ENCODE measurements at places on chromosomes 7 and 10.

GRCh38 chr10:108393089-108393488, 1228.6 kb upstream of the SORCS1 start:
- DNase-seq = no peak

DNA sequence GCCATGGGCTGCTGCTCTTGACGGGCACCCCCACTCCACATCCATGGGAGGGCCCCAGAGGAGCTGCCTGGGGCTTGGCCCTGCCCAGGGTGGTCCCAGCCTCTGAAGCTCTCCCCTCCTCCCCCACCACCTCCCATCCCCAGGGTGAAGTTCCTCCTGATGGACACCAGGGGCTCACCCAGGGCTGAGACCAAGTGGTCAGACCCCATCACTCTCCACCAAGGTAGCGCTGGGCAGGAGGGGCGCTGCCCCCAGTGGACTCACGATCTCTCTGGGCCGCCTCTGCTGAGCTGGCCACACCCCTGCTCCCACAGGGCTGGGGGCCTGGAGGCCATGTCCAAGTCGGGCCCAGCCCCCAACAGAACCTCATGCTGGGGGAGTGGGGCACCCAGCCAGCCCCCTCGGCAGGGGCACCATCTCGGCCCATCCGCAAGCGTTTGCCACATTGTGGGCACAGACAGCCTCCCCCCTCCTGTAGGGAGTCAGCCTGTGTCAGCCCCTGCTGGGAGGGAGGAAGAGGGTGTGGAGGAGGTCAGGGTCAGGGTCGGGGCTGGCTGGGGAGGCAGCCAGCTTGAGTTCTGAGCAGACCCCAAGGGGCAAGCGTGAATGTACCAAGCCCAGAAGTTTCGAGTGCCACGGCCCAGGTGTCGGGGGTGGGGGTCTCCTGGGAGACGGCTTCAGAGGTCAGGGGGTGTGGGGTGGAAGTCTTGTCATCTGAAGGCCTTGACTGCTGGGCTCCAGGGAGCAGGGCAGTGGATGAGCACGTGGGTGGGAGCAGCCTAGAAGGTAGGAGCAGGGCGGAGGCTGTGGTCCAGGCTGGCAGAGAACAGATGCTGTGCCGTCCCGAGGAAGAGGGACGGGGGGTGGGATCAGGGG, 2.8 kb downstream of the UPK3B start:
- no peak for DNase-seq

GRCh38 chr7:47385536-47386125, 196.3 kb downstream of the TNS3 start:
- DNase-seq = no peak

DNA sequence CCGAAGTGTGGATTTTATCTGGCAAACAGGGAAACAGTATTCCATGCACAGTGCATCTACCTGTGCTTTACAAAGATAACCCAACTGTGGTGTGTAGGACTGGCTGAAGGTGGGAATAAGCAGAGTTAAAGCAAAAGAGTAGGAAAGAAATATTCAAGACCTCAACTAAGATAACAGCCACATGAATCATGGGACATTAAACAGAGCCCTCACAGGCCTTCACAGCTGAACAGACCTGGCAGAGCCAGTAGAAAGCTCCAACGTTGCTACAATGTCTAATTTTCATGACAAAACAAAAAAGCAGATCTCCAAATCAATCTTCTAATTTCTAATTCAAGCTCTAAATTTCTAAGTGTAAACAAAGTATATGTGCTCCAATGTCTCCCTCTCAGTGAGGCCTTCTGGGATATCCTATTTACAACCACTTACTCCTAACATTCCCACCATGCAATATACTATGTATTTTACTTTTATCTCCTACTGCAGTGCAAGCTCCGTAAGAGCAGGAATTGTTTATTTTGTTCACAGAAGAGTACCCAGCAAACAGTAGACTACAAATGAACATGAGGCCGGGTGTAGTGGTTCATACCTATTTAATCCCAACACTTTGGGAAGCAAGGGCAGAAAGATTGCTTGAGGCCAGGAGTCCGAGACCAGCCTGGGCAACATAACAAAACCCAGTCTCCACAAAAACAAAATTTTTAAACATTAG, 63.5 kb downstream of the UBE2H start:
- peak; percentile 24 for DNase-seq

- DNase-seq = no peak
Measured at GRCh38 chr10:44674536-44675386, 236.4 kb upstream of the TMEM72 start.

DNA sequence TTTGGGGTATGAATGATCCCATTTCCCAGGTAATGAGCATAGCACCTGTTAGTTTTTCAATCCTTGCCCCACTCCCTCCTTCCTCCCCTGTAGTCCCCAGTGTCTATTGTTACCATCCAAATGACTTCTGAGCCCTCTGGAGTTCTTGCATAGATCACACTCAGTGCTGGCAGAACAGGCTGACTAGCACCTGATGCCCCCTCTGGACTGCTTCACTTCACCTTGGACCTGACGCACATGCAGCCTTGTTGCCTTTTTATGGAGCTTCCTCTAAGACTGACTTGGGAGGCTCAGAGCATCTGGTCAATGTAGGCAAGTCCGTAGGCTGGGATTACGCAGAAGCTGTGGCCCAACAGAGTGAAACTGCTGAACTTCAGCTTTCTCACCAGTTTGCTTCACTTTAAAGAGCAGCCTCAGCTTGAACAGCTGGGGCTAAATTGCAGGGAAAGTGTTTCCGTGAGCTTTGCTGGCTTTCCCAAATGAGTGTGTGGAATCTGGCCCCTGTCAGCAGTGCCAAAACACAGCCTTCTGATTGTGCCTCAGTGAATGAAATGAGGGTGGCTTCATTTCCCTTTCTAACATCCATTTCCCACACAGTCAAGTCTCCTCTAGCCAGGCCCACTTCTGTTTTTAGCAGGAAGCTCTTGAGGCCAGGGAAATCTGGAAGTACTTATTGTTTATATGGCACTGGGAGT, 48.5 kb downstream of the NXPH1 start:
- no peak for DNase-seq

- no peak for DNase-seq
Measured at GRCh38 chr7:157881048-157881771, 544.4 kb downstream of the DNAJB6 start.

DNA sequence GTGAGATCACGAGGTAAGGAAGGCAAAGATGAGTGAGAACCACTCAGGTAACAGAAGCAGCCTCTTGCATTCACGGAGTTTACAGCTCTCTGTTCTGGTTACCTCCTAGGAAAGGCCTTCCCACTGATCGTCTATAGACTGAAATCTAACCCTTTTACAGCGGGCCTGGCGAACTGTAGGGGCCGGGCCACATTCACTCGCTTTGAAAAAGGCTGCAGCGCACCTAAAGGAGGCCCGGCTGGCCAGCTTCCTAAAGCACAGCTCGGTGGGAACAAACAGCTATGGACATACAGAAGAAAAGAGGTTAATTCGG, 565 bp downstream of the ATP5MK start:
- DNase-seq = no peak

DNA sequence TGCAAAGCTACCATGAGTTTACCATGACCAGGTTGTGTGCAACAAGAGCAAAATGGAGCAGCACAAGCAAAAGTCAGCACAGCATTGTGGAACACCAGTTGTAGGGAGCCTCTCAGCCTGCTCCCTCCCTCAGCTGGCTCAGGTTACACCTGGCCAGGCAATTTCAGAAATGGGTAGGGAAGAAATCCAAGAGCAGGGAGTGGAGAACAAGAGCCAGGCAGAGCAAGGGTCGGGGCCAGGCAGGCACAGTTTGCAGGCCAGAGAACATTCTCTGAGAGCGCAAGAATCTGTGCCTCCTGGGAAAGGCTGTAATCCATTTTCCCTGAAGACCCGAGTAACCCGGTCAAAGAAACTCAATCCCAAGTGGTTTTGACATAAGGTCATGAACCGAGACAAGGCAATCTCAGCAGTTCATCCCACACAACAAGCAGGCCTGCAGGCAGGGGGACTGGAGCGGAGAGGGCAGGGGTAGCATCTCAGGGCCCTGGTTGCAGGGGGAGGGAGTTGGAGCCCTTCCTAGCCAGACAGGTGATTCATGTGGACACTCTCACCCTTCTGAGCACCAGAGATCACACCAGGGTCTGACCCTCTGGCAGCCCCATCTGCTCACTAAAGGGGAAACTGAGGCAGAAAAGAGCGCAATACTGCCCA, 258.4 kb downstream of the PLXNA4 start:
- no peak for DNase-seq

DNA sequence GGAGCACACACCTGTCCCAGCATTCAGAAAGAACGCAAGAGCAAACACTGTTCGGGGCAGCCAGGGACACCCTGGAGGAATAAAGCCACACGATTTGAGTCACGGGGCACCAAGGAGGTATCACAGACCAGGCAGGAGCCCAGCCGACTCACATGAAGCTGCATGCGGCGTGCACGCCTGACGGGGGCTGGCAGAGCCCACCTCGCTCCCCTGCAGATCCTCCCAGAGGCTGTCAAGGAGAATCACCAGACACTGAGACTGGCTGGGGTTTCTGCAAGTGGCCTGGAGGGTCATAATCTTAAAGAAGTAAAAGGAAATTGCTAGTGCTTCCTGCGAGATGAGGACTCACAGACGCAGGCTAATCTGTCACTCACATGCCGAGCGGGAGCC, 61.6 kb downstream of the TCERG1L start:
- DNase-seq = no peak

DNA sequence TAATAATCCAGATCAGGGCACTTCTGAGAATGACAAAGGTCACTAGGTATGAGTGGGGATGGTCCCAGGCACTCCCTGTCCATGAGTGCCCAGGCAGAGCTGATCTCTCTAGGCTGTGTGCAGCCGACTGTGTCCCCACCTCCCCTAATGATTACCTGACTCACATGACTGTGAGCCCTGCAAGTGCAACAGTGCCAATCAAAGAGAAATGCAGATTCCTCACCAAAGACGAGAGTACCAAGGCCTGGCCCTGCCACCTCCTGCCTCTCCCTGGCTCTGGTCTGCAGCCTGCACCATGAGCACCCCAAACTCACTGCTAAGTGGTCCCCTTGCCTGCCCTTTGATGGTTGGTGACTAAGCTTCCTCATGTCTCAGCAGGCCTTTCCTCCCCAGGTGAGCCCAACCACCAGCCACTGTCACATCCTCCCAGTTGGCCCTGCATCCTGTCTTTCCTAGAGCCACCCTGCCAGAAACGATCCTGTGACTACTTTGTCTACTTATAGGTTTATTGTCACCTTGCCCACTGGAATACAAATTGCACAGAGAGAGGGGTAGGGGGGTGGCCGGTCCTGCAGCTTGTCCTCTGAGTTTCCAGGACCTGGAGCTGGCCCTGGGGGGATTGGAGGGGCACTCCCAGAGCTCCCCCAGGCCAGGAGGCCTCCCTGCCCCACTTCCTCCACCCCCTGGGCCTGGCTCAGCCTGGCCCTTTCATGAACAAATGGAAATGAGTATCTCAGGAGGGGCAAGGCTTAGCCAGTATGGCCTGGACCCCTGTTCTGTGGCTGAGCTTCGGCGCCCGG, 22.4 kb upstream of the GDF10 start:
- DNase-seq = no peak

- DNase-seq = no peak
Measured at GRCh38 chr10:78217336-78217735, 183.7 kb downstream of the RPS24 start.

DNA sequence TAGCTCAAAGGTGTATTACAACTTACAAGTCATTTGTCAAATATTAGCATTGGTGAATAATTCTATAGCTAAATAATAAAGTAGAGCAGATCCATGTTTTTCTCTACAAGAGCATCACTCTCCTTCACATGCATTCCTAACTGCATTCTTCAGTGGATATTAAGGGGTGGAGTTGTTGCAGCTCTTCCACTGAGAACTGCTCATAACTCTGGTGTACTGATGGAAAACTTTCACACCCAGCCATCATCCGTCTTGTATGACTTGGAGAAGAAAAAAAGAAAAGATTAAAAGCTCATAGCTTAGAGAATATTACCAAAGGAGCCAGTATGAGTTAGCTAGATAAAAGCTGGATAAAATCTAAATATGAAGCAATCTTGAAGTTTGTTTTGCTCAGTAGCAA, 10.2 kb upstream of the FAM13C start:
- DNase-seq = no peak

DNA sequence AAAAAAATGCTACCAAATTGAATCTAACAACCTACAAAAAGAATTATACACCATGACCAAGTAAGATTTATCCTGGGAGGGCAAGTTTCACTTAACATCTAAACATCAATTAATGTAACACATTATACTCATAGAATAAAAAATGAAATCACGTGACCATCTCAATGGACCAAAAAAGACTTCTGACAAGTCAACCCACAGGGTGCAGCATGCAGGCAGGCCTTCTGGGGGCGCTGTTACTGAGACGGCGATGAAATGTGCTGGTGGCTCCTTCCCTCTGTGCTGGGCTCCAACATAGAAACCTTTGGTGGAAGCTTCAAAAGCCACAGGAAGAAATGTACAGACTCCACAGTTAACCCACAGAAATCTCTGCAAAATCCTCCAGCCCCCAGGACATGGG, 103.1 kb downstream of the INHBA start:
- DNase-seq = no peak

GRCh38 chr7:91034459-91035368, 229.5 kb upstream of the FZD1 start:
- DNase-seq = peak; percentile 94

- DNase-seq = no peak
Measured at GRCh38 chr10:35705671-35706070, 63.6 kb upstream of the FZD8 start.

- DNase-seq = no peak
Measured at GRCh38 chr10:15324611-15325010, 46.5 kb downstream of the FAM171A1 start.

DNA sequence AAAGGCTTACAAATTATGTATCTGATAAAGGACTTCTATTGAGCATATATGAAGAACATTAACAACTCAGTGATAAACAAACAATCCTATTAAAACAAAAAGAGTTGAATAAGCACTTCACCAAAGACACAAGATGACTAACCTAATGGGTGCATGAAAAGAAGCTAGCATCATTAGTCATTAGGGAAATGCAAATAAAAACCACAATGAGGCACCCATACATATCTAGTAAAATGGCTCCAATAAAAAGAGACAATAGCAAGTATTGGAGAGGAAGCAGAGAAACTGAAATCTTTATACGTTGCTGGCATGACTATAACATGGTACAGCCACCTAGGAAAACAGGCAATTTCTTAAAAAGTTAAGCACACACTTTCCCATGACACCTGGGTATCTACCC, 77.6 kb upstream of the ZMIZ1 start:
- no peak for DNase-seq

GRCh38 chr7:137345799-137346449, 2.4 kb upstream of the PTN start:
- DNase-seq = no peak

DNA sequence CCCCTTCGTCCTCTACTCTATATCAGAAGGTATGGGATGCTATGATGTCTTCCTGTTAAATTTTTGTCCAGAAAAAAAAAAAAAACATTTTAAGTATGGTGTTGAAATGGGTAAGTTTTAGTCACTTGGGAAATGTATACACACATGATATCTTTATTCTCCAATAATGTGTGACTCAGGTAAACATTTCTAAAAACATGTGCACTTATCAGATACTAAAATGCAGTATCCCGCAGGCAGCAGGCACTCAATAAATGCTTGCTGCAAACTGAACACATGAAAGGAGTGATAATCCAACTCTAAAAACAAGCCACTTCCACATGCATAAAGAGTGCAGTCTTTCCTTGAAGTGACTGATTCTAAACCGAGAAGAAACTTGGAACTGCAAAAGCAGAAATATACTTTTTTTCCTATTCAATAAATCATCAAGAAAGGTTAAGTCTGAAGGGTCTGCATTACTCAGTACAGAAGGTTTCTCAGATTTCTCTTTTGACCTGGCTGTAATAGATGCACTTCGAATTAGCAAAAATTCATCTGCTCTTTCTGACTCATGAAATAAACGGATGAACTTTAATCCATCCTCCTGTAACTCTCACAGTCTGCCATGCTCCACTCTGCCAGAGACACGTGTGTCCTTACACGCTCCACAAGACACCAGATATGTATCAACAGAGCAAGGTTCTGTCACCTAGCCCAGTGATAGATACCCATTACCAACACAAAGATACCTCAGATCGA, 84.0 kb downstream of the HIPK2 start:
- DNase-seq = no peak

Data from NCI-H1092 (cell line).